NCI-H345 (cell line): ENCODE measurements at places on chromosomes 2 and 18.

- DNase-seq = no peak
Observed at GRCh38 chr2:196725882-196726281, 73.6 kb downstream of the GTF3C3 start.

GRCh38 chr2:26469092-26469710 lies 8.7 kb downstream of the OTOF start:
- DNase-seq = peak; percentile 27

- no peak for DNase-seq
Observed at GRCh38 chr18:56709463-56709862, 58.3 kb downstream of the WDR7 start.

GRCh38 chr2:235920216-235920865 lies 247.8 kb downstream of the GBX2 start:
- no peak for DNase-seq

DNA sequence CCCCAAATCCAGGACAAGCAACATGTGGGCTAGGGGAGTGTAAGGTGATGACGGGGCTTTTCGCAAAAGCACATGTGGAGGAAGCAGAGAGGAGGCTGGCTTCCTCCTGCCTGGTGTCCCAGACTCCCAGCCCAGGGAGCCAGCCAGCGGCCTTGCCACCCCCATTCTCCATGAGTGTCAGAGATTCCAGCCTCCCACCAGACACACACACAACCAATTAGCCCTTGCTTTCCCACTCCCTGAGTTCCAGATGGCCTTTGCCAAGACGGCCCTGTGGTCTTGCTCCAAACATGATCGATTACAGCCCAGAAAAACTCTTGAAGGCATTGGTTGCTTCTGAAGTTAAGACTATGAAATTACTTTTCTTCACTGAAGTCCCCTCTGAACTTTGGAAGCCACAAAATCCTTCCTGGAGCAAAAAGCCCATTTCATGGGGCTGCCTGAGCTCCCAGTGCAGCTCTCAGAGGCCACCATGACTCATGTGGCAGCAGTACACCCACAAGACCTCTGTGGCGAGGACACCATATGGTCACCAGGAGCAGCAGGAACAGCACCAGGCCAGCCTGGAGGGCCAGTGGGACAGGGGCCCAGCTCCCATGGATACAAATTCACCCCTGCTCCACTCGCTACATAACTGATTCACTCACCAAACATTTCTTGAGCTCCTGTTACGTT lies 69.1 kb upstream of the PID1 start:
- no peak for DNase-seq

DNA sequence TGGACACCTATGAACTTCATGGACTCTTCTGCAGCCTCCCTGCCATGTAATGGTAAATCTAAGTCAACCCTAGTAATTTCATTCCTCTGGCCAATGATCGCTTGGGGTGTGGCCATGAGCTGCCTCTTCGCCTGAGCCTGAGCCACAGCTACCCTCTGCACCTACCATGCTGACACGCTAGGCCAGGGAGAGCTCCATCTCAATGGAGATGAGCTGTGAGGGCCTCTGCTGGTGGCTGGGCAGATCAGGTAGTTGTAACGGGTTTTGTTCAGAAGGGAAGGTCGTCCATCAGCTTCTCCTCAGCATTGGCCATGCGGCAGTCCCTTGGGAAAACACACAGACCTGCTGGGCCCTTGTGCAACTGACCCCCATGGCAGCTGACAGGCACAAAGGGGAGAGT lies 24.4 kb downstream of the MPHOSPH10 start:
- DNase-seq = no peak

GRCh38 chr2:217742841-217743240 lies 260.0 kb downstream of the TNS1 start:
- DNase-seq = no peak

DNA sequence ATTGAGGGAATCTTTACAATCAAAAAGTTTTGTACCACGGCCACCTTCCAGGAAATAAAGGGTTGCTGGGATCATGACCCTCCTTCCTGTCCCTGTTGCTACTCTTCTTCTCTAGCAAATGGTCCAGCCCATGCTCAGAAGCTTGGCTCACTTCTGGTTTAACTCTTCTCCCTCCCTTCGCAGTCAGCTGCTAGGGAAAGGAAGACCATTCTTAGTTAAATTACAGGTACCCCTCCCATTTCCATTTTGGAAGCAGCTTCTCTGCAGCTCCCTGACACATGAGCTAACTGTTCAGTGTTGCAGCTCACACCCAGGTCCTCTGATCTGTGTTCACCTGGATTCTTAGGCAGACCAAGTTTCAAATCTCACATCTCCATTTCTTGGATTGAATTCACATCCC lies 100.3 kb downstream of the DOCK10 start:
- no peak for DNase-seq

DNA sequence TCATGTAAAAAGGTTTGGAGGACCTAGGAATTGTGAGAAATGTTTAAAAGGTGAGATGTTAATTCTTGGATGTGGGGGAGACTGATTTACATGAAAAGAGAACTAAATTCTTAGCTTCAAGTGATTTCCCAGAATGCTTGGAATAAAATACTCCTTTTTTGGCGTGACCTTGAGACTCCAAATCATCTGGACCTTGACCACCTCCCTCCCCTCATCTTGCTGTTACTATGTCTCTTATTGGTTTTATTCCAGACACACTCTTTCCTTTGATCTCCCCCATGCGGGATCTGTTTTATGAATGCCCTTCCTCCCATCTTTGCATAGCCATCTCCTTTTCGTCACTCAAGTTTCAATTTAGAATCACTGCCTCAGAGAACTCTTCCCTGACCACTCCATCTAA lies 20.0 kb upstream of the LRRTM1 start:
- DNase-seq = no peak

GRCh38 chr2:229818230-229818629 lies 103.6 kb downstream of the TRIP12 start:
- DNase-seq = no peak

DNA sequence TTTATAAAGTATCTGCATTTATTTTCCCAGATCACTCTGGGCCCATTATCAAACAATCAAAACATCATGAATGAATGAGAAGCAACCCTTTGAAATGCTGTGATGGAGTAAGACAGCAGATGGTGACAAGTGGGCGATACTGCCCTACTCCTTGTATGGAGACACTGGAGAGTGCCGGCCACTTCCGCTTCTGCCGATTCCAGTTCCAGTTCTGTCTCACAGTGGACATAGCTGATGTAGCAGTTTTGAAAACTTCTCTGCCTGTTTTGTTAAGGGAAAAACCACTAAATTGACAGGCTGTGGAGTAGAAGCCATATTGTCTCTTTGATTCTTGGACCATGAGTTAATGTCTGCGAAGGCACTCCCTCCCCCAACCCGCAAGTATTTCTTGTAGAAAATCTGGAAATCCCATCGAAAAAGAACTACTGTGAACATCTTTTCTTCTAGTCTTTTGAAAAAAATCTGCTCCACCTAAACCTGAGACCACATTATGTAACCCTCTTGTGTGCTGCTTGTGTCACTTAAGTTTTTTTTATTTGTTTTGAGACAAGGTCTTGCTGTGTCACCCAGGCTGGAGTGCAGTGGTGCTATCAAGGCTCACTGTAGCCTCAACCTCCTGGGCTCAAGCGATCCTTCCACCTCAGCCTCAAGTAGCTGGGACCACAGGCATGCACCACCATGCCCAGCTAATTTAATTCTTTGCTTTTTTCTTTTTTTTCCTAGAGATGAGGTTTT lies 133.5 kb downstream of the TANC1 start:
- DNase-seq = no peak

- DNase-seq = no peak
Observed at GRCh38 chr2:218093879-218094278, 24.8 kb downstream of the RUFY4 start.

DNA sequence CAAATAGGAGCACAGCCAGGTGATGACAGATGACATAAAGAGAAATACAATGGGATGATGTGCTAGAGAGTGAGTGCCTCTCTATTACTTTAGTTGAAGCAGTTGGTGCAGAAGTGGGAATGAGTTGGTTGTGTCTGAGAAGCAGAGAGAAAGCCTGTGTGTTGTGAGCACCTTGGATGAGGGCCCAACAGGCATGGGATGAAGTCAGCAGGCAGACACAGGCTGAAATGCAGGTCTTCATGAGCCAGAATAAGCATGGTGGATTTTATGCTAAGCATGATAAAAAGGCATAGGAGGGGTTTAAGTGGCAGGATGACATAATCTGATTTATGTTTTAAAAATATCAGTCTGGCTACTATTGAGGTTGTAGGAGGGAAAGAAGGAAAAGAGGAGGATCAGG lies 71.5 kb downstream of the KLHL14 start:
- peak; percentile 40 for DNase-seq

DNA sequence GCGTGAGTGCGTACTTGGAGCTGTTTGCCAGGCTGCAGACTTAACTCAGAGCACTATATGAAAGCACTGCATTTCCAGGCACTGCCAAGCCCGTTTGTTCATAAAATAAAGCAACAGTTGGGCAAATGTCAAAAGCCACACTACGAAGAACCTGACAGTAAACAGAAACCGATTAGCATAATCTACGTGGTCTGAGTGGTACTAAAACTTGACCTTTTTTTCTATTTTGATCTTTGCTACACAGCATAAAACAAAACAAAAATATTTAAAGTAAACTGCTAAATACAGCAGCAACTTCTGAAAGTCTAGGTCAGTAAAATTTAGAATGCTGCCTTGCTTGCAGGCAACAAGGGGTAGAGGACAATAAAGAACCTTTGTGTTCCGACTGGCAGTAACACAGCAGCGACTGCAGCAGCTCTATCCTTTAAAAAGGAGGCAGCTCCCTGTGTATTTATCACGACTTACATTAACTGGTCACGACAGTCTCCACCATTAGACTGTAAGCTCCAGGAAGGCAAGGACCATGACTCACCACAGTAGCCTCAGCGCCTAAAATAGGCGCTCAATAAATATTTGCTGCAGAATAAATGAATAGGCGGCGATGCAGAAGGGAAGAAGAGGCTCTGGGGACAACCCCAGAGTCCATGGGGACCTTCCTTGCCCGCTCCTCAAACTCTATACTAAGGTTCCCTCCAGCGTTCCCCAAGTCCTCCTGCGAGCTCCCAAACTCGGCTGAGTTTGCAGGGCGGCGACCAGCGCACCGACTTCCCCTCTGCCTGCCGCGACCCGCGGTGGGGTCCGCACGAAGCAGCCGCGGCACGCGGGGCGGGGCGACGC lies 902 bp downstream of the SS18 start:
- DNase-seq = peak; percentile 9

DNA sequence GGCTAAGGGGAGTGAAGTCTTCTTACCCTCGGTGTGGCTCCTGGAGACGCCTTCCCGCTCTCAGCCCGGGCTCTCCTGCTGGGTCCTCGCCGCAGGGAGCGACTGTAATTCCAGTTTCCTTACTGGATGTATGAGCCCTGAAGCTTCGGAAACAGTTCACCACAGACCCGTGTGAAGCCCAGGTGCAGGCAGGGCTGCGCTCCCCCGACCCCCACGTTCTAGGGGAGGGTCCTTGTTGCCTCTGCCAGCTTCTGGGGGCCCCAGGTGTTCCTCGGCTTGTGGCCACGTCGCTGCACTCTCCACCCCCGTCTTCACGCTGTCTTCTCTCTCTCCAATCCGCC lies 5.1 kb upstream of the ASB1 start:
- no peak for DNase-seq

DNA sequence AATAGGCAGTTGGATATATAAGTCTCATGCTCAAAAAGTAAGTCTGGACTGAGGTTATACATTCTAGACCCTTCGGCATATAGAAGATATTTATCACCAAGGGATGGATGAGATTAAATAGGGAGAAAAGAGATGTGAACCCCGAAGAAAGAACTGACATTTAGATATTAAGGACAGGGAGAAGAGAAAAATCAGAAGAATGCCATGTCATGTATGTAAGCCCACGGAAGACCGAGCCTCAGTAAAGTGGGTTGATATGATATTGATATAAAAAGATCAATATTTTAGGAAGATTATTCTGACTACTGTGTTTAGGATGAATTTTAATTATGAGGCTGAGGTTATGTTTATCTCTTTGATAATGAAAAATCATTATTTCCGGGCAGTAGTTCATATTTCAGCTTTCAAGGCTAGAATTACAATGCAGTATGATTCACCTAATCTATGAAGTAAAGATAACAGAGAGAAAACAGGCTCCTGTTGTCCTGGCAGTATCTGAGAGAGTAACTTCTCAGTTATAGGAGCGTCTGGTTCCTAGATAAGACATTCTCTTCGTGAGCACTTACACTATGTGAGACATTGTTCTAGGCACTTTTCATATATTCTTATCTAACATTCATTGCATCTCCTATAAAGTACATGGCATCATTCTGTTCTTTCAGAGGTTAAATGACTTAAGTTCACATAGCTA lies 83.0 kb downstream of the UBR3 start:
- DNase-seq = no peak

GRCh38 chr2:100941646-100942240 lies 60.3 kb upstream of the RPL31 start:
- DNase-seq = no peak

DNA sequence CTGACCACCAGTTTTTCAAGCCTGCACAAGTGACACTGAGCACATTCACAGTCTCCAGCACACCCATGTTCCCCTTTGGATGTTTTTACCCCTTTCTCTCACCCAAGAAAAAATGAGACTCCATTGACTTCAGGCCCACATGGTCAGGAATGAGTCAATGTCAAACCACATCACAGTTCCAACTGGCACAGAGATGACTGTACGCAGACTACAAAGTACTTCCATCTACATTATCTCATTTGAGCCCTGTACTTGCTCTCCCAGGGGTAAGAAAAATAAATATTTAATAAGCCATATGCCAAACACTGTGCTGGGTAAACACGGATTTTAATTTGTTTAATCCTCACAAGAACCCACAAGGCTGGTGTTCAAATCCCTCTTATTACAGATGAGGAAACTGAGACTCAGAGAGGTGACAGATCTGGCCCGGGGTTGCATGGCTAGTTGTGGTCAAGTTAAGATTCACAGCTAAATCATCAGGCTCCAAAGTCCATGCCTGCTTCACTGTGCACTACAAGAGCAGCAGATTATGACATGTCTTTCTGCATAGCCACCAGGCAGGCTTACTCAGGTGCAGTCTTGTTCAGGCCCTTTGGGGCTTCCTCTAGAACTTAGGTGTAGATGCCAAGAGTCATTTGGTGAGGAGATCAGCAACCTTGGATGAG lies 106.1 kb downstream of the TXNL1 start:
- no peak for DNase-seq

GRCh38 chr2:65368468-65368867 lies 63.9 kb downstream of the SPRED2 start:
- DNase-seq = no peak

DNA sequence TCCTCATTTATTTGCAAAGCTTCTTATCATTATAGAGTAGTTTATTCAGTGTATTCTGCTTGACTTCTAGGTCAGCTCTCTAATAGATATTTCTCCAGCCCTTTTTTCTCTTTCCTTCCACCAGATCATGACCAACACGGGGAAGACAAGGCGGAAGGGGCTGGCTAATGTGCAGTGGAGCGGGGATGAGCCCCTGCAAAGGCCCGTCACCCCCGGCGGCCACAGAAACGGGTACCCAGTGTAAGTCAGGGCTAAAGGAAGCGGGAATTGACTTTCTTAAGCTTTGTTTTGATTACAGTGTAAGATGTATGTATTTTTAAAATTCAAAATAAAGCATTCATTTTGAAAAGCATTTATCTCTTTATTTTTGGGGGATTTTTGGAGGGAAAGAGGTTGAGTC lies 50.7 kb upstream of the B3GNT7 start:
- no peak for DNase-seq
